ENCODE measurements at places on chromosomes 2 and 18.

- DNase-seq: no peak
Measured at GRCh38 chr18:78740876-78741275, 238.7 kb upstream of the SALL3 start.

DNA sequence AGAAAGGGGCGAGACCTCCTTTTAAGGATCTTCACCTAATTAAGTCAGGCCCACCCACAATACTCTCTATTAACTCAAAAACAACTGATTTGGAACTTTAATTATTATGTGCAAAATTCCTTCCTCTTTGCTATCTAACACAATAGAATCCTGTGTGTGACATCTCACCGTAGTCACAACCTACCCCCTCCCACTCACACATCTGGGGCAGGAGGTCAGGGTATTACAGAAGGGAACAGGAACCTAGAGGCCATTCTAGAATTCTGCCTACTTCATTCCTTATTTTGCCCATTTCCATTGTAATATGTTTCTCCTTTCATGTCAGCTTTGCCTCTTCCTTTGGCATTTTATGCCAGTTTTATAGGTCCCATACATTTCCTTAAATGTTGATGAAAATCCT lies 829.3 kb upstream of the ID2 start:
- no peak for DNase-seq

DNA sequence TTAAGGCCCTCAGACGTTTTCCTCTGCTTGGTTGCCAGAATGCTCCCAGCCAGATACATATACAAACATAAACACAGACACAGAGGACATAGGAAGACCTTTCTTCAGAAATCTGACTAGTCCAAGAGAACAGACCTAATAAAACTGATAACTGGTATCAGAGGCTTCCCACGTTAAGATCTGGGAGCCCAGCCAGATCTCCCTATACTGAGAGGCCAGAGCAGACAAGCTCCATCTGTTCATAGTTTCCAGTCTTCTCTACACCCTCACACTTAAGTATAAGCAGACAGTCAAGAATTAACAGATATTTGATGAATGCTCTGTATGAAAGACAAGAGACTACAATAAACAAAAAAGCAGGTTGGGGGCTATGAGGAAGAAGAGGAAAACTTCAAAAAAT lies 240.5 kb upstream of the CHAC2 start:
- no peak for DNase-seq

- DNase-seq: no peak
Measured at GRCh38 chr2:235654103-235654813, 160.4 kb downstream of the AGAP1 start.

GRCh38 chr2:67002618-67003371 lies 394.3 kb upstream of the ETAA1 start:
- DNase-seq: no peak

DNA sequence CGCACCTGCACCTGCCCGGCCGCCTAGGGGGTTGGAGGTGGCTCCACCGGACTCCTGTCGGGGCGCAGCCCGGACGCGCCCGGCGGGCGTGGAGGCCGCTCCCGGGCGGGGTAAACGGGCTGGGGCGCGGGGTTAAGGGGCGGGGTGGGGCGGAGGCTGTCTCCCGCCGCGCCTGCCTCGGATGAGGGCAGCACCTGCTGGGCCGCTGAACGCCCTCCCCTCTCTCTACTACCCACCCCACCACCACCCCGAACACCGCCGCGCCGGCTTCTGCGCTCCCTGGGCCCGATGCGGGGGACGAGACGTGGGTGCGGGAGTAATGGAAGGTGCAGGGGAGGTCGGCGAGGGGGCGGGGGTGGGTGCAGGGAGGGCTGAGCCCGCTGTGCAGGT lies 224.8 kb upstream of the ID2 start:
- no peak for DNase-seq

GRCh38 chr2:43837831-43838559 lies 644 bp downstream of the ABCG5 start:
- no peak for DNase-seq

GRCh38 chr18:77376043-77376732 lies 126.5 kb downstream of the GALR1 start:
- DNase-seq: no peak

DNA sequence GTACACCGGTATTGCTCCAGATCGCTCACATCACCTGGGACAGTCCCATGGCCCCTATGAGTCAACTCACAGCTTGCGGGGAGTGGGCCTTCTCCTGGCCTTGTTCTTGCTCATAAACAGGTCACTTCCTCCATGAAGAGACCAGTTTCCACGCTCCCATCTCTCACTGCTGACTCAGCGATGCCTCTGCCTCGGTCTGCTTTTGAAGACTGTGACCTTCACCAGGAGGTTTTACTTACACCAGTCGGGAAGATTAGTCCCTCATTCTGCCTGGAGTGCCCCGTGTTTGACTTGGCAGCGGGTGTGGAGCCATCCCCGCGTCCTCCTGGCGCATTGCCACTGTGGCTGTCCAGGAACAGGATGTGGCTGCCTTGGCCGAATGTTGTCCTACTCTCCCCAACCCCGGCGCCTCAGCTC lies 159.8 kb downstream of the RHBDD1 start:
- no peak for DNase-seq

DNA sequence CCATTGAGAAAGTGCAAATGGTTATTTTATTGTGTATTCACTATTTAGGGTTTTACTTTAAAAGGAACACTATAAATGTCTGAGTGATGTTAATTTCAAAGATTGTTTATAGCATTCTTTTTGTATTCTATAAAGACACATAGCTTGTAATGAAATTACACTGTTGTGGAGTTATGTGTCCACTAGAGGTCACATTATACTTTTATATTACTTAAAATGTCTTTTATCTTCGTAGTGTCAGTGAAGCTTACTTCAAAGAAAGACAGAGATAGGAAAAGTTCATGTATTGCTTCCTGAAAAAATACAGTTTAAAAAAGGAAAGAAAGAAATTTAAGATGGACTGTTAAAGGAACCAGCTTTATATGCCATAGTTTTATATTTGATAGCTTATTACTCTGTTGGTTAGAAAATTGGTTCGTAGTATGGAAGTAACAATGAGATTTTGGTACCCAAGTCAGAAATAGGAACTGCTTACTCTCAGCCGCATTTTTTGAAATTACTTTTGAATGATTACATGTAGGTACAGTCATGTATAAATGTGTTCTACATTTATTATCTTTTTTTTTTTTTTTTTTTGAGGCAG lies 20.5 kb downstream of the APLF start:
- no peak for DNase-seq

- no peak for DNase-seq
Measured at GRCh38 chr2:222807431-222807830, 53.4 kb upstream of the ACSL3 start.

- DNase-seq: no peak
Measured at GRCh38 chr2:192286093-192286701, 91.5 kb upstream of the TMEFF2 start.

- DNase-seq: no peak
Measured at GRCh38 chr18:37124516-37124915, 295.6 kb downstream of the KIAA1328 start.

DNA sequence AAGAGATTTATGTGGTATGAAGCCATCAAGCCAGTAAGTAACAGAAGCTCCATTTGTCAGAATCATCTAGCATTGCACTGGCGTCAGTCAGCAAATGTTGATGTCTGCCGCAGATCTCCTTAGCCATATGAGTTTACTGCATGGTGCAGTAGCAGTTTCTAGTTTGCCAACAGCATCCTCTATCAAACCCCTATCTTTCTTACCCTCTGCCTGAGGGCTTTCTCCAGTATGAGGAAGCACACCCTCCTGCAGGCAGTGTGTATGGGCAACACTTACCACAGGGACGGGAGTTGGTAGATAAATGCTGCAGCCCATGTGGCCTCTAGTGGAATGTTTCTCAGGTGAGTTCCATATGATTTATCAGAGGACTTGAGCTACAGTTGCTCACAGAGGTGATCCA lies 63.7 kb downstream of the EFEMP1 start:
- DNase-seq: no peak

DNA sequence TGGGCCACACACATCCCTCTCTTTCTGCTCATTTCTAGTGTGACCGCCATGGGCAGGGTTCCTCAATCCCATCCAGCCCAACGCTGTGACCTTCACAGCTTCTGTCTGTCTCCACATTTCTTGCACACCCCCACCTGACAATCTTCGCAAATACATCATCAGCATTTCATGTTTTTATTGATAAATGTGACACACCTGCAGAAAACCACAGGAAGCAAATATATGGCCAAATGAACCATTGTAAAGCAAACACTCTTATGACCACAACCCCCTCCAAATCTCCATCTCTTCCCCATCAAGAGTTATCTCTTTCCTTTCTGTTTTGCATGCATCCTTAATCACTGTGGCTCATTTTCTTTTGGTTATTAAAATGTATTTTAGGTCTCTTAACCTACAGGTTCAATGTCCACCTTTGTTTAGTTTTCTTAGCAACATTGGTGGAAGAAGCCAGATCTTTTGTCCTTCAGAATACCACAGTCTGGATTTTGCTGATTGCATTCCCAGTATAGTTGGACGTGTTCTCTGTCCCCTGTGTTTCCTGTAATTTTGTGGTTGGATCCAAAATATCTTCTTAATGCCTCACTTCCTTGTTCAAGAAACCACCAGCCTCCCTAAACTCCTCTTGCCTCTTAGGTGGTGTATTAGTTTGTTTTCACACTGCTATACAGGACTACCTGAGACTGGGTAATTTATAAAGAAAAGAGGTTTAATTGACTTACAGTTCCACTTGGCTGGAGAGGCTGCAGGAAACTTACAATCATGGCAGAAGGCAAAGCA lies 9.8 kb upstream of the NCK2 start:
- no peak for DNase-seq

GRCh38 chr2:212392043-212392442 lies 146.6 kb downstream of the ERBB4 start:
- no peak for DNase-seq

DNA sequence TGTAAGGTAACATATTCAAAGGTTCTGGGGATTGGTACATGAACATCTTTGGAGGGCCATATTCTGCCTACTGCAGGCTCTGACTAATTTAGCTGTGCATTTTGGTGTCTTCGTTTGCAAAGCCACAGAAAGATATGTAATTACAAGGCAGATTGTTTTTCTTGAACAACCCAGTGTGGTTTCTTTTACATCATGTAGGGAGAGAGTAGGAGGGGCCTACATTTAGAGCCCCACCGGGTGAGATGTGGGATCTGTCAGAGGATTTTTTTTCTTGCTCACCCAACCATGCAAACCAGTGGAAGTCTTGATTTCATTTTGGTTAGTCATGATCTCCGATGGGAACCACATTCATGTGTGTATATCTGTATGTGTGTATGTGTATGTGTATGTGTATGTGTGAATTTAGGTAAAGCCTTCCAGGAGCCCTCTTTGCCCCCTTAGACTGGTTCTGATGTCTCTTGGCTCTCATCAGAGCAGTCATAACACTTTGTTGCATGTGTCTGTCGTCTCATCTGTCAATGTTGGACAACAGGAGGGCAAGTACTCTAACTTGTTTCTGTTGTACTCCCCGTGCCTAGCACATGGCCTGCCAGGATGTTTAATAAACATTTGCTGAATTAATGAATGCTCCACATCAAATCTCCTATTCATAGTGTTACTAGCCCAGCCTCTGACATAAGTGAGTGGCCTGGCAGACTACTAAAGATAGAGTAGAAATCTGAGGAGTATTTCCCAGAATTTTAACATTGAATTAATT lies 239.9 kb downstream of the MTX2 start:
- DNase-seq: no peak

DNA sequence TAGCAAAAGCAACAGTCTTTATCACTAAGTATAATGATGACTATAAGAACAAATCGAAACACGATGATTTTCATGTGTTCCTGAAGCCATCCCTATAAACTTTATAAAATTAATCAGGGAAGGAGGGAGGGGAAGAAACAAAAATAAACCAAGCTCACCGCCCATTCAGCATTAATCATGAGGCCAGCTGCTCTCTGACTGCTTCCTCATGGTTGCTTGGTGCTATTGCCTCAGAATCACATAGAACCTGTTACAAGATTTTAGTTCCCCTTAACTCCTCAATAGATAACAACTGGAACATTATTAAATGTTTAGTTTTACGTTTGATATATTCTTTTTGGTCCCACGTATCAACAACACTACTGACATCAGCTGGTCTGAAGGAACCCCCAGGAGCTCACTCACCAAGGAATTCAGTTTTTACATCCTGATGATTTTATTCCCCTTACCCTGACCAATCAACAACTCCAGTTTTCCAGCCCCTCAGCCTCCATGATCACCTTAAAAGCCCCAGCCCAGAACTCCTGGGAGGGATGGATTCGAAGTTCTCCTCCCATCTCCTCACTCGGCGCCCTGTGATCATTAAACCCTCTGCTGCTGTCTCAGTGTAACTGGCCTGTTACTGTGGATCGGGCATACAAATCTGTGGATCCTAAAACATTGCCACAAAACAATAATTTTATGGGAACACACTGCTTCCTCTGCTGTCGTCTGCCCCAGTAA lies 10.6 kb upstream of the HNRNPLL start:
- DNase-seq: no peak

DNA sequence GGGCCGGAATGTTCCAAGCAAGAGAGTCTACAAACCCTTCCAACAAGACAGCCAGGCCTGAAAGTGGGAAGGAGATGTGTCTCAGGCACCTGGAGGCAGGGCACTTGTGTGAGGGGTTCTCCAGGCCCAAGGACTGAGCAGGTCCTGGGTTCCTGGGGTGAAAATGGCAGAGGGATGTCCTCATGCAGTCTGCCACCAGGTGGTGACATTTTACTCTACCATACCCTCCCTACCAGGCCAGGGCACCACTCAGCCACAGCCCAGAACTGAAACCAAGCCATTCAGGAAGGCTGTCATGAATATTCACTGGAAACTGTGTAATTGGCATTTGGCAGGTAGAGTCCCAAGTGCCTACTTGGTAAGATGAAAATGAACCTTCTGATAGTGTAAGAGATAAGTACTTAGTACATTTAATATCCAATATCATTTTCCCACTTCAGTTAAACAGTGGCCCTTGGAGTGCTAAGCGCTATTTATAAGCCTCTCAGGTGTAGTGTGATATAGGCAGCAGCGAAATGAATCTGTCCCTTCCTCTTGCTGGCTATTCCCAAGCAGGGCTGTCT lies 185.1 kb downstream of the MYO5B start:
- peak; percentile 27 for DNase-seq

DNA sequence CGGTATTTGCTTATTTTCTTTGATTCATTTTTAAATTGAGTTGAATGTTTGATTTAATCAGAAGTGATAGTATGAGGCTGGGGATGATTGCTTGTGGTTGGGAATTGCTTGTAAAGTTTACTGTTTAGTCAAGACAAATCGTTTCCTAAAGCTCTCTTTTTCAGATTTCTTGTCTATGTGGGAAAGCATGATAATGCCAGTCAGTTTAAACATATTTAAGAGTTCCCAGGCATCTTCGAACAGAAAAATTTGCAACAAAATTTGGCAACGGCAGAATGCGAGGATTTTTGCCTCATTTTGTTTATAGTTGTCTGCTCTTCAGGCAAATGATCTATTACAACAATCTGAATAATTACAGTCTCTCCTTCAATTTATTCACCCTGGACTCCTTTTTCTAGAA lies 22.5 kb downstream of the EPAS1 start:
- DNase-seq: no peak

DNA sequence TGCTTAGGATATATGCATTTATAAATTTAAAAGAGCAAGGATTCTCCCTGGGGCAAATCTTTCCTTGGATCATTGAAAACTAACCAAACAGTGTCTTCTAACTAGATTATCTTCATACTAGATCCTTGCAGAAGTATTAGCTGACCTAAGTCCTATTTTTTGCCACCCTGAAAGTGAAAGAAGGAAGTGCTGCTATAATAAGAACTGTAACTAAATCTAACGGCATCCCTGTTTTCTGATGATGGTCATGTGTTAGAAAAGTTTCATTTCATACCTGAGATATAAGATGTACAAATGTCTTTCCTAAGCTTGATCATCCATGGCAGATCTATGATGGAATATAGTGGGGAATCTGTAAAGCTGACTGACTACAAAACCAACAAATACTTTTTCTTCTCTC lies 102.7 kb downstream of the MAP2 start:
- peak; percentile 4 for DNase-seq

Data from CD8-positive, alpha-beta T cell (primary cell).